ENCODE measurements at places on chromosomes 5 and 9.

- no peak for DNase-seq
Measured at GRCh38 chr5:107404595-107405374, 266.0 kb downstream of the EFNA5 start.

- no peak for DNase-seq
Measured at GRCh38 chr5:101047181-101047580, 144.1 kb upstream of the ST8SIA4 start.

- DNase-seq = no peak
Measured at GRCh38 chr9:120331913-120332312, 248.1 kb downstream of the CDK5RAP2 start.

- no peak for DNase-seq
Measured at GRCh38 chr5:16871746-16872339, 64.2 kb downstream of the MYO10 start.

DNA sequence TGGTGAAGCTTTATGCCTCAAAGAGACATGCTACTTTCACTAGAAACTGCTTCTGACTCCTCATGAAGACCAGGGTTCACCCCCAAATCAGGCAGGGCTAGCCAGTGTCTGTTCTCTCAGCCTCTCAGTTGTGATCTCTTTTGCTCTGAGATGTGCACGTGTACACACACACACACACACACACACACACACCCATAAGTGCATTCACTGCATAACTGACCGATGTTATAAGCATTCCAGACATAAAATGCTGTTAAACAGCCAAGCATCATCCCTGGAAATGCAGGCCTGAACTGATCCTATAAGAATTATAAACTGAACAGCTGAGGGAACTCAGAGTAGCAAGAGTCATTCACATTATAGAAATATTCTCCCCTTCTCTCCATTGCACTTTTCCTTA, 85.0 kb downstream of the FSTL4 start:
- peak; percentile 52 for DNase-seq

GRCh38 chr5:98031496-98031895, 742.0 kb upstream of the RGMB start:
- no peak for DNase-seq

- DNase-seq = no peak
Measured at GRCh38 chr9:135330307-135330631, 149.3 kb upstream of the PPP1R26 start.

DNA sequence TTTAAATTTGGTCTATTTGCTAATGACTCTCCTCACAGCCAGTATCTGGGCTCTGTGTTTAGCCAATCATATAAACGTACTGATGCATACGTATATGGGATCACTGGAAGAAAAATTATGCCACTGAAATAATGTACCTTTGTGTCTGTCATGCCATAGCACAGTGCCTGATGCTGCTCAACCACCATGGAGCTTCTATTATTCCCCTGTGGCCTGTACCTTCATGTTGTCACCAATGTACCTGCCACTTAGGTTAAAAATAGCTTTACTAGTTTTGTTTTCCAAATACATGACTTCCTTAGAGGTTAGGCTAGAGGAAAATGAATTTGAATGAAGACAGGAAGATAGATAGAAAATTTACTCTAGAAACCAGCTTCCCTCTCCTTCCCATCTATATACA, 34.6 kb downstream of the HACD4 start:
- DNase-seq = no peak

GRCh38 chr5:64653766-64654560, 36.3 kb upstream of the SHISAL2B start:
- no peak for DNase-seq

DNA sequence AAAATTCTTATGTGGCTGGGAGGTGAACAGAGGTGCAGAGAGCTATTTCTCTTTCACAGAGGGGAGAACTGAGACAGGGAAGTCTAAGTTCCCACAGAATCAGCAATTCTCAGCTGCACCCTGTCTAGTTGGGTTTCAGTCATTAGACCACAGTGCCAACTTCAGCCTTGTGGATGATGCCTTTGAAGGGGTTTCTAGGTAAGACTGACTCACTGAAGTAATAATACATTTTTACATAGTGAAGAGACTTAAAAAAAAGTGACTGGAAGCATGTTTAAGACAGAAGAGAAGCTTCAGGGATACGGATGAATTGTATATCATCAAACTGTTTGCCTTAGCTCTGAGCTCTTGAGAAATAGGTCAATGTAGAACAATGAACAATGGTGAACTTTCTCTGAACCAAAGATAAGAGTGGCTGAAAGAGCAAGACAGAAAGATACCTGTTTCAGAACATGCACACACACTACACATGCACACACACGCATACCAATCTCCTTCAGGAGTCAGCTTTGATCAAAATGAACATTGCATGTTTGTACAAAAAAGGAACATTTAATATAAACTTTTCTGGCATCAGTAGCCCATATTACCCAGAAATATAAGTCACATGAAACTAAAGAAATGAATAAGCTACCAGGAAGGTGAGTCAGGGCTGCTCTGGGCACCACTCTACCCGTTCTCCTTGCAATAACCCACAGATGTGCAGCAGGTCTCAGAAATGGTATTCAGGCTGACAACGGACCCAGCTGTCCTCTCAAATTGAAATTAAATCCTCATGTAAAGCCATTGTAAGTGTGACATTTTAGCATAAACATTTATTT, 12.6 kb upstream of the FYB1 start:
- no peak for DNase-seq

DNA sequence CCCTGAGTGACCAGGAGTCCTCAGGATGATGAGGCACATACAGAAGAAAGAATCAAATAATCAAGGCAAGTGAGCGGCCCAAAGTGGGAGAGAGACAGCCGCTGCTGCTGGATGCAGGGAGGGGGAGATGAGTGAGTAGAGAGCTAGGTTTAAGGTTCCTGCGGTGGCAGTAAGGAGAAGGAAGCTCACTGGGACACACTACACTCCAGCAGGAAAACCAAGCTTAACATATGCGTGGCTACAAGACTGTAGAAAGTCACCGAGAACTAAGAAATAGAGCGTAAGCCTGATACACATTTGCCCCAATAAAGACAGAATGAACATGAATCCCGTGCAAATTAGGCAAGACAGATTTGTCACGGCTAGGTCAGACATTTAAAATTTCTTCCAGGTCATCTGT, 470.2 kb downstream of the KDM4C start:
- DNase-seq = no peak

DNA sequence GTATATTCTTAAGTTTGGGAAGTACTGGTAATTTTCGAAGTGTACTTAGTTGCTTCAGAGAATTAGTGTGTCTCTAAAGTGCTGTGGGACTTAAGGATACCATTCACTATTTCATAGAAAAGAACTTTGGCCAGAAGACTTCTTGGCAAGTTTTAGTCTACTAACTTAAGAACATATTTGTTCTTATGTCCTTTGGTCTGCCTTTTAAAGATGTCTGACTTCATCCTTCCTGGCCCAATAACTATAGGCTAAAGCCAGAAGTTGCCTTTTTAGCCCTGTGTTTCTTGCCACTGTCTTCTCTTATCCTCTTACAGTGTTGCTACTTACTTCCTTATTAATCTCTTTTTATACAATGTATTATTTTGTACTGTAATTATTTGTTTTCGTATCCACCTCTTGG, 6.3 kb downstream of the RBM27 start:
- DNase-seq = no peak

DNA sequence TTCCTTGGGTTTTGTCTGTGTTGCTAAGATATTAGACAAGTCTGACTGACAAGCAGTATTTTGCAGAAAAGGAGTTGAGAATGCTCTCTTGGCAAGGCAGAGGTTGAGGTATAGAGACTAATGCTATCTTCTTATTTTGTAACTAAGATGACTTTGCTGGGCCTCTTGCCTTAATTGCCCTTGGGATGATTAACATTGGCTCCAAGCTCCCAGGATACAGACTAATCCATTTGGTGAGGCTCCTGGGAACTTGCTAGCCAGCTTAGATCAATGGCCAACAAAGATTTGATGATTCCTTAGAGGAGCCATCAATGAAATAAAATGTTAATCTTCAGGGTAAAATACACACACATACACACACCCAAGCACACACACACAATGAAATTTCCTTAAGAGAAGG, 28.7 kb upstream of the AP3B1 start:
- no peak for DNase-seq

DNA sequence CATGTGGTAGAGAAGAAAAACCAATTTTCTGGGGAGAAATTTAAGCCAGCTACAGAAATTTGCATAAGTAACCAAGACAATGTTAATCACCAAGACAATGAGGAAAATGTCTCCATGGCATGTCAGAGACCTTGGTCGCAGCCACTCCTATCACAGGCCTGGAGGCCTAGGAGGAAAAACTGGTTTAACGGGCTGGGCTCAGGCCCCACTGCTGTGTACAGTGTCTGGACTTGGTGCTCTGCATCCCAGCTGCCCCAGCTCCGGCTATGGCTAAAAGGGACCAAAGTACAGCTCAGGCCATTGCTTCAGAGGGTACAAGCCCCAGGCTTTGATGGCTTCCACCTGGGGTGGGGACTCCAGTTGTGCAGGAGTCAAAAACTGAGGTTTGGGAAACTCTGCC, 1075.1 kb upstream of the CDH18 start:
- DNase-seq = no peak

DNA sequence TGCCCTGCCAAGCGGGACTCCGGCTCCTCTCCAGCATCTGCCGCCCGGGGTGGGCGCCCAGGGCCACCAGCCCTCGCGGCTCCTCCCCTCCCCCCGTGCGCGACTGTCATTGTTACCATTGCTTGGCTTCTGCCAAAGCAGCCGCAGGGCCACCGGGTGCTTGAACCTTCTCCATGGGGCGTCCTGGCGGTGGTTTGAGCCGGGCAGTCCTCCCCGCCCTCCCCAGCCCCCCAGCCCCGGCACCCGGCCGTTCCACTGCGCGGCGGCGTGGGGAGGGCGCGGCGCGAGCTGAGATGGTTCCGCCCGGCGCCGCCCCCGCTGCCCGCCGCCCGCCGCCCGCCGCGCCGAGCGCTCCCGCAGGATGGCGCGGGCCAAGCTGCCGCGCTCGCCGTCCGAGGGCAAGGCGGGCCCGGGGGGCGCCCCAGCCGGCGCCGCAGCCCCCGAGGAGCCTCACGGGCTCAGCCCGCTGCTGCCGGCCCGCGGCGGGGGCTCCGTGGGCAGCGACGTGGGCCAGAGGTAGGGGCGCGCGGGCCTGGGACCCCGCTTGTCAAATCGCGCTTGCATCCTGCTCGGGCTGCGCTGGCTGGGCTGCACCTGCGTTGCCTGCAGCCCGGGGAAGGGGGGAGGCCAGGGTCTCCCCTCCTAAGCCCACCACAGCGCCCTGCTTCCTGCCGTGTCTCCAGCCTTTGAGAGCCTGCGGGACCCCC, 34.4 kb downstream of the KCNT1 start:
- DNase-seq = no peak

GRCh38 chr9:14907360-14907685, 2.9 kb downstream of the FREM1 start:
- DNase-seq = no peak

DNA sequence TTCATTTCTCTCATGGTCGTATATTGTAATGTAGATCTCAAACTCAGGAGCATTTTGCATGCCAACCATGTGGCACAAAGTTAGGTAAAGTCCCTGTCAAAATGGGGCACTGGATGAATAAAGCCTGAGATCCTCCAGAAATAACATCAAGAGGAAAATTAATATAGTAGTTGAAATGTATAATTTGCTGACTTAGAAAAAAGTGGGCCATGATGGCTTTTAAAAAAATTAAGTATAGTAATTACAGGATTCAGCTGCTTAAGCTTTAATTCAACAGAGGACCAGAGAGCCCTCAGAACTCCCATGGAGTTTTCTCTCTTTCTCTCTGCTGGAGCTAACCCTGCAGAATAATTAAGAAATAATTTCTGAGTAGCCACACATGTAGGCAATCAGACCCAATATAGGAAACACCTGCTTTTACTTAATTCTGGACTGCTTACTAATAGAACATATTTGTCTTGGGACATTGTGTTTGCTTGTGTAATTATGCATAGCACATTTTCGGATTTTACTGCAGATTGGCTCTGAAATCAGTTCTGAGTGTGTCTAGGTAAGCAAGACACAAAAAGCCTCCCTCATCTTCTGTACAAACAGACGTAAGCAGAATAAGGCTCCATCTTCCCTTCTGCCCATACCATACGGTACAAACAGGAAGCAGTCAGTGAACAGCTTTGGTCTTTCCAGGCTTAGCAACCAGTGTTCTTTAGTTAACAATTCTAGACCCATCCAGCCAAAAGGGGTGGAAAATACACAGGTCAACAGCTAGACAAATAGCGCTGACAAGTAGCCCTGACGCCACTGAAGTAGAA, 26.5 kb upstream of the PCSK1 start:
- no peak for DNase-seq

DNA sequence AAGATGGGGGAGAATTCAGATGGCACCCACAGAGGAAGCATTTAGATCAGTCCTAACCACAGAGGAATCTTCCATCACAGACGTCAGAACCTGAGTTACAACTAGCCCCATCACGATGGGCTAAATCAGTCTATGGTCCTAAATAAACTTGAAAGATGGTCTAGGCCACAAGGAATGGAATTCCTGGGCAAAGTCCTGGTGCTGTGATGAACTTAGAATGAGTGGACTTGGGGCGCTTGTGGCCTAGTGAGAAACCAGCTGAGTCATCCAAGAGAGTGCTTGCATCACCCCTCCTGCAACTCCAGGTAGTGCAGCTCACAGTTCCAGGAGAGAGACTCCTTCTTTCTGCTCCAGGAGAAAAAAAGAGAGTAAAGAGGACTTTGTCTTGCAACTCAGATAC, 722.9 kb upstream of the RGMB start:
- DNase-seq = no peak

DNA sequence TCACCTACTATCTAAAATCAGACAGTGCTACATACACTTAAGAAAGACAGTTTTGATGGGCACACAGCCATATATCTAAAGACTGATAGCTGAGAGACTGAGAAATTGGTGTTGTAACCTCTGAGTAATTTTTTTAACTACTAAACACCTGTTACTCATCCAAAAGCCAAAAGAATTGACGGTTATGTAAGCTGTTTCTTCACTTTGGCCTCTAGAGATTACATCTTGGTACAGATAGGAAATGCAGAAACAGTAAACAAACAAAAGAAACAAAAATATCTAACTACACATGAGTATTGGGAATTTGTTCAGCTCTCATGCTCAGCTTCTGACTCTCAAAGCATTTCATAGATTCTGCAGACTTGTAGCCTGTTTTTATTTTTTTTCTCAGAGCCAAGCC, 152.1 kb upstream of the GAS1 start:
- DNase-seq = no peak

DNA sequence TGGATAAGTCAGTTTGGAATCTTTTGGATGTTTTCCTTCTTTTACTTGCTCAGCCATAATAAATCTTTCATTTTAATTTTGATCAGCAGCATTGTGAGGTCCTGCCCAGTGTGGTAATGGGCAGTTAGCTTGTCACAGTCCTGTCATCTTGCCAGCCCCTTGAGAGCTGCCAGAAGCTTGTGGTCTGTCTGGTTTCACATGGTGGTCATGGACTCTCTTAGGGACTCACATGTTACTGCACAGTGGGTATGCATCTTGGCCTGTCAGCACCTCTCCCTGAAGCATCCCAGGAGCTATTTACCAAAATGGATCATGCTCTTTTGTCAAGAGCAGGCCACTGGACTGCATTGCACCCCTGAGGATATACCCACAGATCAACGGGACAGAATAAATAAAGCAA, 60.3 kb downstream of the DAPK1 start:
- no peak for DNase-seq

GRCh38 chr5:143170104-143170503, 233.4 kb downstream of the NR3C1 start:
- no peak for DNase-seq

GRCh38 chr9:13898957-13899356, 415.0 kb downstream of the NFIB start:
- no peak for DNase-seq

Measured in AG04449 (cell line).